Dermis blood vessel endothelial cell (primary cell): ENCODE measurements at places on chromosomes 11 and 22. TPM values are rescaled to one million over a fixed set of nuclear protein-coding genes. Genes with fewer than 3 reads are reported as not detected.

CECR2 gene
- 0.05 and 0.17 TPM in 2 replicates for total RNA-seq

DNA sequence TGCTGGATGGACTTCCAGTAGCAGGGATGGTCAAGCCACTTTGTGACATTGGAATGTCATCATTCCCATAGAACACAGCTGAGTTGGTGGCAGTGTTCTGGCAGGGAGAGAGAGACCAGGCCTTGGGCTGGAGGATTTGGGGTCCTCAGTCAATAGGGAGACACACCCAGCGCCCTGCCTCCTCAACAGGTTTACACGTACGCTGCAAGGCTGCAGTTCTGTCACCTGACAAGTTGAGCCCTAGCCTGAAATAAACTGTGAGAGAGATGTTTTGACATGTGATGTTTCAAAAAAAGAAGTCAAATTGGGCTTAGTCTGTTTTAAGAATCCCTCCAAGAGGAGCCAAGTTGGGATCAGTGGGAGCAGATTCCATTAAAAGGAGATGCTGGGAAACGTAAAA is 42.9 kb upstream of the CRYBB3 start:
- no peak for DNase-seq

RIBC2 gene
- total RNA-seq, result 0.34 and 1.3 TPM in 2 replicates

- DNase-seq, result no peak
Observed at GRCh38 chr22:26579331-26579886, 10.5 kb downstream of the TPST2 start.

TSPAN18 gene
- 48.3 and 74.5 TPM in 2 replicates for total RNA-seq

DNA sequence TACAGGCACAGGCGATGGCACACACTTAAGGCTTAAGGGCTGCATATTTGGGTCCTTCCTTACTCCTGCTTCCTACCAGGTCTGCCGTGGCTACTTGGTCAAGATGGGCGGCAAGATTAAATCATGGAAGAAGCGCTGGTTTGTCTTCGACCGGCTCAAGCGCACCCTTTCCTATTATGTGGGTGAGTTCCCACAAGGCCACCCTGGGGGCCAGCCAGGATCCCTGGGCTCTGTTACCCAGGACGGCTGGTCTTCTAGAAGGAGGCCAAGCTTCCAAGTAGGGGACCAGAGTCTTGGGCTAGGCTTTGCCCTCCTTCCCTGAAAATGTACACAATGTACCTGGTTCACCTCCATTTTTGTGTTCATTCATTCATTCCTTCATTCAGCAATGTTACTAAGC is 29.1 kb downstream of the TREH start:
- DNase-seq, result no peak
